ENCODE measurements at places on chromosomes 7 and 10.

DNA sequence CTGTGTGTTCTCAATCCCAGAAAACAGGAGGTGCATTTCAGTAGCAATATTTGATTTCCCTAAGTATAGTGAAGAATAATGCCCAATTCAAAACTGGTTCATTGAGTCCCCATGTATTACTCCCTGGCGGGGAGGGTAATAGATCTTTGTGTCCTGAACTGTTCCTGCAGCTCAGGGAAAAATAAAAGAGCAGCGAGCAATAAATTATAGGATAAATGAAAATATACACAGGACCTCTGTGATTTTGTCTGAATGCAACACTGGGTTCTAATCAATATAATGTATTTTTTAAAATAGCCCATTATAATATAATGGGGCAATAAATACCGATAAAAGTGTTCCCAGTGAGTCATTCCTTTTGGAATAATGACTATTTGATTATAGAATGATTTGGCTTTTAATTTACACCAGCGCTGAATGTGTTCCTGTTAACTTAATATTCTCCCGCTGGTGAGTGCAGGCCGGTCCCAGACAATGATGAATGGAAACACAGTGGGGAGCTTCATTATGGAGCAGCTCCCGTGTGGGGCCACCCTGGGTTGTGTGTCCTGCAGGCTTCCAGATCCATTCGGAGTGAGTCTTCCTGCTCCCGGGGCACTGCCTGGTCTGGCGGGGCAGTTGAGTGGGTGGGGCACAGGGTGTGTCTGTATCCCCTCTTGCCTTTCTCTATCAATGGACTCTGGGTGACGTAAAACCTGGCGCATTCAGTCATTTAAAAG, 263.1 kb downstream of the ACTR3B start:
- DNase-seq, result no peak

- DNase-seq, result no peak
These were observed 134.4 kb downstream of the SH3PXD2A start for GRCh38 chr10:103720964-103721335.

DNA sequence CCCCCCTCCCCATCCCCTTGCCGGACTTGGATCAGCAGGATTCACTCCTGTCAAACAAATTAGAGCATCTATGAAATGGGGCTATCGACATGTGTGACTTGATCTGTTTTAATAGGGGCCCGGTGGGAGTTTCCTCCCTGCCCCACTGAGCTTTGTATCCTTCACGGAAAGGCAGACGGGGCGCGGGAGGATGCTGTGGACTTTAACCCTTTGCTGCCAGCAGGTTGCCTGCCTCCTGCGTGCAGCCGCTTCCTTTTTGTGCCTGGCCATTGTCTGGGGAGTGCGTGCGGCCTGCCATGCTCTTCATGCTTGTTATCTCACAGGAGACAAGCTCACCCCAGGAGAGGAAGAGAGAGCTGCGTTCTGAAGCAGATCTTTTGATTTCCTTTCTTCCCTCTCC, 512.8 kb upstream of the GALNT17 start:
- no peak for DNase-seq

GRCh38 chr10:37813763-37814162, 43.6 kb downstream of the ZNF248 start:
- DNase-seq, result no peak

DNA sequence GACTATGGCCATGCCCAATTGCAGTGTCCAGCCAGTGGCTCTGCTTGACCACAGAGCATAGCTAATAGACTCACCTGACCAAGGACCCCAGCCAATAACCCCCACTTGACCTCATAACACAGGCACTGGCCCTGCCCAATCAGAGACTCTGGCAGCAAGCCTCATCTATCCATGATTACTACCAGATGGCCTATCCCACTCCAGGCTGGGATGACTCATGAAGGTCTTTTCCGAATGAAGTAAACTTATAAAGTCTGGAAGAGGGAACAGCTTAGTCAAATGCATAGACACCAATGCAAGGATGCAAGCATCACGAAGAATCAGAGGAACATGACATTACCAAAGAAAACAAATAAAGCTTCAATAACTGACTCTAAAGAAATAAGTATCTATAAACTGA, 141.4 kb downstream of the TMEM168 start:
- no peak for DNase-seq

DNA sequence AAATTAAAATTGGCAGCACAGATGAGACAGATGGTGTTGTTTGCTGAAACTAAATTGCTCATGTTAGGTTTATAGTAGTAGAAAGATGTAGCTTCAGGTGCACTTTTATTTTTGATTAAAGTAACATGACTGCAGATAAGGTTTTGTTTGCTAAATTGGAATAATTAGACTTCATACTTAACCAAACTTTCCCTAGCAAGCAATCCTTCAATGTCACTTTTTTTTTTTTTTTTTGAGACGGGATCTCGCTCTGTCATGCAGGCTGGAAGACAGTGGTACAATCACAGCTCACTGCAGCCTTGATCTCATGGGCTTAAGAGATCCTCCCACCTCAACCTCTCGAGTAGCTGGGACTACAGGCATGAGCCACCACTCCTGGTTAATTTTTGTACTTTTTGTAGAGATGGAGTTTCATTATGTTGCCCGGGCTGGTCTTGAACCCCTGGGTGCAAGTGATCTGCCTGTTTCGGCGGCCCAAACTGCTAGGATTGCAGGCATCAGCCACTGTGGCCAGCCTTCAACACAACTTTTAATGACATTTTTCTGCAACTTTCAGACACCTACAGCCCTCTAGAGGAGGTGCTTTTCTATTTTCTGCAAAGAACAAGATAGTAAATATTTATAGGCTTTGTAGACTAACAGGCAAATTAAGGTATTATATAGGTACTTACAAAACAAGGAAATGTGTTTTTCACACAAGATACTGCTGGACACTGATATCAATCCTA, 84.8 kb upstream of the CCNY start:
- no peak for DNase-seq

DNA sequence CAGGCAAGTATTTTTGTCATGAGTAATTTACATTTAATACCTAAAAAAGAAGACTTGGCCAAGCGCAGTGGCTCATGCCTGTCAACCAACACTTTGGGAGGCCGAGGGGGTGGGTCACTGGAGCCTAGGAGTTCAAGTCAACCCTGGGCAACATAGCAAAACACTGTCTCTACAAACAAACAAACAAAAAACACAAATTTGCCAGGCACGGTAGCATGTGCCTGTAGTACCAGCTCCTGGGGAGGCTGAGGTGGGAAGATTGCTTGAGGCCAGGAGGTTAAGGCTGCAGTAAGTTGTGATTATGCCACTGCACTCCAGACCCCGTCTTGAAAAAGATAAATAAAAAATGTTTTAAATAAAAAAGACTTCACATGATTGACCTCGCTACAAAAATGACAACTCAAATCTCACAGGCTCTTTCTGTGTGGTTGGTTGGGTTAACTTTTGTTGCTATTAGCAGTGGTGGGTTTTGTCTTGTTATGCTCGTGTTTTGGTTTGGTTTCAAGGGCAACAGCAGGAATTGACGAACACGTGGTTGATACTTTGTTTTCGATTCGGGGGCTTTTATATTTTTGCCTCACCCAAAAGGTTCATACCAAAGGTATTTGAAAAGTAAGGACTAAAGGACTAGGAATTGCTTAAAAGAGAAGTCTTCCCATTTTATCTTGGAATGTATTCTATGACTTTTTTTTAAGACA, 227.2 kb upstream of the MKLN1 start:
- no peak for DNase-seq

GRCh38 chr10:14555807-14556206, 218.9 kb downstream of the FAM107B start:
- DNase-seq, result no peak

DNA sequence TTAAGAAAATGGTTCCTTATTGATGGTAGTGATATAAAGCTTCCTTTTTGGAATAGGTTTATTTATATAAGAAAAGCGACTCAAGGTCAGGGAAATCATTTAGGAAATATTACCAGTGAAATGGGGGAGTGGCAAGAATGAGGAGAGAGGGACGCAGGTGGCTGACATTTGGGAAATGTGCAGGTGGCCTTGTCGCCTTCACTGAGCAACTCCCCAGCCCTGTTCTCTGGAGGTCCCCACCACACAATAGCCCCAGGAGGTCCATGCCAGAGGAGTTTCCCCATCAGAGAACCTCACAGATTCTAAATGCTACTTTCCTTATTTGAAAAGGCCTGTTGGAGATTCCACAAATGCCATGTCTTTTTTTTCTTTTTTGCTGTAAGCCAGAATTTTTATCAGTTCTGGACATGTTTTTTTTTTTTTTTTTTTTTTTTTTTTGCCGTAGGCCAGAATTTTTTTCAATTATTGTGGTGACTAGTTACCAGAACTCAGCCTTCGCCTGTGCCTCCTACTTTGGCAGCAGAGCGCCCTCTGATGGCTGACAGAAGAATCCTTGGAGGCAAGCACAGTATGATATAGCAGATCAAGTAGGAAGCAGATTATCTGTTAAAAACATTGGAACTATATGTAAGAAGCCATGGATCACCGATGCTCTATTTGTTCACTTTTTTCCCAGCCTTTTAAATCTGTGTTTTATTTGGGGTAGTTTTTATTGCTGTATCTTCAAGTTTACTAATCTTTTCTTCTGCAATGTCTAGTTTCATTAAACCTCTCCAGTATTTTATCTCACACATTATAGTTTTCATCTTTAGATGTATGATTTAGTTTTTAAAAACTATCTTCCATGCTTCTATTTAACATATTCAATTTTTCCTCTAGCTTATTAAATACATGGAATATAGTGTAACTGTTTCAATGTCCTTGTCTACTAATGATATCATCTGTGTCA, 18.6 kb downstream of the OPALIN start:
- peak; percentile 69 for DNase-seq

Data from activated CD8-positive, alpha-beta memory T cell treated with anti-CD3 and anti-CD28 coated beads, Interleukin-2, amount 50 U/mL, for 48 hours (primary cell).